Fibroblast of skin of left quadriceps (primary cell): ENCODE measurements at places on chromosomes 3 and 15.
A peak's percentile ranks its signal among the peaks of the same experiment; 100 is the strongest.

DNA sequence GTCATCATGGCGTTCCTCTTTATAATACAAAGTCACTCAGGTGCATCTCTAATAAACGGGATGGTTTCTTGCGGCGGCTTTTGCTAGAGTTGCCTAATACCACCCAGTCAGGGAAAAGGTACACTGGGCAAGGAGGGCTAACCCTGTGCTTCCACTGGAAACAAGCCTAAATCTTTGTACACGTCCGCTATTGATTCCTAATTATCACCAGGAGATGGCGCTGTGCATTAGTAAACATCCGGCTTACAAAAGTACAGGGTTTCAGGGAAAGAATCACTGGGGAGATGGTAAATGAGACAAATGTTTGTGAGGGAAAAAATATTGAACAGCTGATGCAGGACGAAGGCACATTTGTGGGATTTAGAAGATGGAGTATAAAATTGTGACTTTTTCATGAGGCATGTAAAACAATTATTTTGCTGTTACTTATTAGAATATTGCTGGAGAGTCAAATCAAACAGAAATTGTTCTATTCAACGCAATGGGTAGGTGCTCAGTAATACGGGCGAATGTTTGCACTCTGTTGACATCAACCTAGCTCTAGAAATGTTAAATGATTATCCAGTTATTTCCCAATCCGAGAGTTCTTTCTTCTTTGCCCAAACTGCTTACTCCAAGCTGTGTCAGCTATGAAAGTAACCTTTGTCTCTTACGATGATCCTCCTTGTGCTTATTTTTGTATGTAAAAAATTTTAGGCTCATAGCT is 50.6 kb downstream of the GMNC start:
- DNase-seq: peak; percentile 12

GRCh38 chr15:90512276-90512675 is 17.4 kb upstream of the CRTC3 start:
- DNase-seq: no peak

DNA sequence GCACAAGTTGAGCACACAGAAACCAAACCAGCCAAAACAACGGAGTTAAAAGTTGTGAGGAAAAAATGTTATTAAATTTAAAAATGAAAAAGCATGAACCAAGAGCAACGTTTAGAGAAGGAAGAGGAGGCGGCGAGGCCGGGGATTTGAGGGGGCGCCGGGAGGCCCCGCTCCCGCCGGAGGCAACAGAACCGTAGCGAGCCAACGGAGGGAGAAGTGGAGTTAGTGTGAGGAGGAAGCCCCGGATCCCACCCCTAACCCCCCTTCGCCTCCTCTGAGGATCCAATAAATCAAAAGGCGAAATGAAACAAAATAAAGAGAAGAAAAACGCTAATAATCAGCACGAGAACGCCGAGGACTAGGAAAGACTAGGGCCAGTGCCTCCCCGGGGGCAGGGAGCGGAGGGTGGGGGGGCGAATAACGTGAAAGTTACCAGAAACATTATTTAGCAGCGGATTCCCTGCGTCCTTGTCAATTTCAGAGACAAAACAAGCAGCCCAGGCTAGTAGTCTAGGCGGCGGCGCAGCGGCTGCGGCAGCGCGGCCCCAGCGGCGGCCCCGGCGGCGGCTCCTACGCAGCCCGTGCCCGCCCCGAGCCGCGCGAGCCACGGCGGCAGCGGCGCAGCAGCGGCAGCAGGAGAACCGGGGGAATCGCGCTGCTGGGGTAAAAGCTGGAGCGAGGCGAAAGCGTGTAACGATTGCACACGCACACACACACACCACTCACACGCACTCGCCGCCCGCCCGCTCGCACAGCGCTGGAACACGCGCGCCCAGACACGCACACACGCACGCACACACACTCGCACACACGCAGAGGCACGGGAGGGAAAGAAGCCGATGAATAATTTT is 1.7 kb downstream of the MEIS2 start:
- no peak for DNase-seq

- no peak for DNase-seq
Observed at GRCh38 chr3:116591236-116591635, 118.3 kb upstream of the TUSC7 start.

DNA sequence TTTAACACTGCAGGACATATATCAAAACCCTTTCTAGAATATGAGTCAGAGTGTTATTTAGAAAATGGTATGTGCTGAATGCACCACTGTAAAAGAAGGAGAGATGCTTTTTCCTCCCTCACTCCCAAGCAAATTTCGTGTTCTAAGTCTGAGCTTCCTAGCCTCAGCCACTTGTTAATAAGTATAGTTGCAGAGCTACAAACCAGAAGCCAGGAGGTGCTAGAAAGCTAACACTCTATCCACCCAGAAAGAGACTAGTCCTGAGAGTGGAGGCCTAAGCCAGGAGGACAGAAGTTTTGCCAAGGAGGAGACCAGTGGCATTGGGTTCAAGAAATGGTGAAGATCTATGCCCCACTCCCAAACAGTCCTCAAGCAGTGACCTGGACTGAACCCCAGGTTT is 40.5 kb upstream of the GYG1 start:
- DNase-seq: no peak

DNA sequence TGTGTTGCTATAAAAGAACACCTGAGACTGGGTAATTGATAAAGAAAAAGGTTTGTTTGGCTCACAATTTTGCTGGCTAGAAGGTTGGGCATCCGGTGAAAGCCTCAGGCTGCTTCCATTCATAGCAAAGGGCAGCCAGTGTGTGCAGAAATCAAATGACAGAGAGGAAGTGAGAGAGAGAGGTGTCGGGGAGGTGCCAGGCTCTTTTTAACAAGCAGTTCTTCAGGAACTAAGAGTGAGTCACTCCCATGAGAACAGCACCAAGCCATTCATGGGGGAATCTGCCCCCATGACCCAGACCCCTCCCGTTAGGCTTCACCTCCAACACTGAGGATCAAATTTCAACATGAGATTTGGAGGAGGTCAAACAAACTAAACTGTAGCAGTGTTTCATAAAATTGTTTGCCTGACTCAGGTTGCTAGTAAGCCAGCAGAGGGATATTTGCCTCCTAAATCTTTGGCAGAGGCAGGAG is 4.5 kb upstream of the PARP15 start:
- no peak for DNase-seq

GRCh38 chr3:186102687-186103086 is 6.2 kb downstream of the ETV5 start:
- DNase-seq: no peak

GRCh38 chr3:133703915-133704314 is 42.2 kb upstream of the TOPBP1 start:
- no peak for DNase-seq

DNA sequence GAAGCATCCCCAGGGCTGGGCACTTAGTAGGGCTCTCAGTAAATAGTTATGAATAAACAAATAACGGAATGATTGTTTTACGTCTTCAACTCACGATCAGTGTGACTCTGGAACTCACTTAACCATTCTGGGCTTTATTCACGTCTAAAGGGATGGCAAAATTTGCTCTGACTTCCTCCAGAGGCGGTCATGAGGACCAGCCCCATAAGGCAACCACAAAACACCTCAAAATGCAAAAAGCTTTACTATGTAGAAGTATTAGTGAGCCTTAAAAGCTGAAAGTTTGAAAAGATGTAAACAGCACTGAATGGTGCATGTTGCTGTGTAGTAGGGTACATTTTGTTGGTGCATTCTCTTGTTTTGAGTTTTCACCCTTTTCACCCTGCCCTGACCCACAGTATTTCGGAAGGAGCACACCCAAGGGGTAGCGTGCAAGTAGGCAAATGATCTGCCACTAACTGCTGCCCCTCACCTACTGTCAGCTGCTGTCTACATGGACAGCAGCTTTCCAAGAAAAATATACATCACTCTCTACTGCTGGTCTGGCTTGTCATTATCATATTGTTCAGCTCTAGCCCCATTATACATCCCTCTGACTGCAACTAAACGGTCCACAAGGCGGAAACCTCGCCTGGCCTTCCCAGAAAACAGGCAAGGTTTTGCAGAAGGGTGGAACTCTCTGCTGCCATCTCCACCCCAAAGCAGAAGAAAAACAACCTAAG is 308.5 kb upstream of the PROK2 start:
- no peak for DNase-seq

DNA sequence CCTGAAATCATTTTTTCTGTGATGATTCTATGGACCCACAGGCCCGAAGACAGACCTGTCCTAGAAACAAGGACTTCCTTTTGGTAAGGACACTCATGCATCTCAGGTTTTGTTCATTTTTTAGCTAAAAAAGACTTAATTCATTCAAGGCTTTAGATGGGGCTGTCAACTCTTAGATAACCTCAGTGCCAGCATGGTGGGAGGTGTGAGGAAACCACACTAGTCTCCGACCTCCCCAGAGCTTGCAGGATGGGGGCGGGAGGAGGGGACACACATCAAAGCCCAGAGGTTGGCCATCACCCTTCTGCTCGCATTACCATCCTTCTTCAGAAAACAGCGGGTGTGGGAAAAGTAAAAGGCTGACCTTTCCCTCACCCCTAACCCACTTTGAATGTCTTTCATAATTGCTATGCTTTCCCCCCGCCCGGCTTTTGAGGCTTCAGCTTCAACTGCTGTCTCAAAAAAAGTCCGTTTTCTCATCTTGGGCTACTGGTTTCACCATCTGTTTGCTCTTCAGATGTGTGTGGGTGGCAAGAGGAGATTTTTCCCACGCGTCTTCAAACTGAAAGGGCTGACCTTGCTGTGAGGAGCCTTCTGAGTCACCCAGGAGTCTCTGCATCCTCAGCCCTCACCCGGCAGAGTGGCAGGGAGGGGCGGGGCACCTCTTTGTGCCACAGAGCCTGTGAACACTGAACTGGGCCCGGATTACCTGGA is 27.6 kb upstream of the CXCR6 start:
- no peak for DNase-seq
